ENCODE measurements at places on chromosomes 7 and 10.

- peak; percentile 59 for DNase-seq
Observed at GRCh38 chr10:34859170-34859569, 44.1 kb upstream of the PARD3 start.

GRCh38 chr7:102286237-102287110 lies at the start of gene SH2B2:
Gene SH2B2 (plus strand): TSS chr7:102286868. CDS start chr7:102300551, 13,683 bp downstream.
- DNase-seq: peak; percentile 58

- DNase-seq: peak; percentile 87
Observed at GRCh38 chr7:64997927-64998391, 7.1 kb upstream of the ZNF117 start.

- no peak for DNase-seq
Observed at GRCh38 chr10:1293636-1294435, 237.7 kb downstream of the WDR37 start.

GRCh38 chr10:43524434-43525247 lies 49.8 kb downstream of the ZNF239 start:
- no peak for DNase-seq

DNA sequence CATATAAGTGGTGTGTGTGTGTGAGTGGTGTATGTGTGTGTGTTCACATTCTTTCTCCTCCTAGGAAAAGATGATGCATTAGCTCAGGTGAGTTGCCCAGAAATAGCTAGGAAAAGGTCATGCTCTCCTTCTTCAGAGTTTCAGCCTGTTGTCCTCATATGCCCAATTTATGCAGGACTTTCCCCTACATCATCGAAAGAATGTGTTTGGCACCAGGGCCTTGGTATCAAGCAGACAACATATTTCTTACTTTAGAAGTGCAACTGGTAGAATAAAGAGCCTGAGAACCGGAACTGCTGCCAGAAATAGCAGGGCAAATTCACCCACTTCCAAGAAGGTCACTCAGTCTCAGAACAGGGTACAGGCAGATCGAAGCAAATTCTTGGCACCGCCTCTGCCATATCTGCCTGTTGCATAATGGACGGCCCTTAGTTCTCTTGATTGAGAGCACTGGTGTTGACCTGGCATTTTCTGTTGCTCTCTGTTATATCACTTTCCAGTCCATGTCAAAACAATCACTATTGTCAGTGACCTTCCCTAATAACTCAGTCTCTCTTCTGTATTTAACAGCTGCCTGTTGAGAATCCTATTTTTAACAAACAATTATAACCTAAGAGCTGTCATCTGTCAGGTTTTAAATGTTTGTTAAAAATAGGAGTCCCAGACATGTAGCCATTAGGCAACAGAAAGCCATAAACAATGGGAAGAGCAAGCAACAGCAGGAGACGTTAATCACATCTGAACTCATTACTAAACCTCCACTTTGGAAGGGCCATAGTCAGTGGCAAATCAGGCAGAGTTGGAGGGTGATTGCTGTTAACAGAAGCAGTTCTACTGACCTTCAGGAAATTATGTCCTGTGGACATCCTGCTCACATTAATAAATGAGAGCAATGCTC lies 20.7 kb downstream of the ADRB1 start:
- no peak for DNase-seq

GRCh38 chr10:28411648-28412047 lies 108.8 kb upstream of the MPP7 start:
- no peak for DNase-seq

DNA sequence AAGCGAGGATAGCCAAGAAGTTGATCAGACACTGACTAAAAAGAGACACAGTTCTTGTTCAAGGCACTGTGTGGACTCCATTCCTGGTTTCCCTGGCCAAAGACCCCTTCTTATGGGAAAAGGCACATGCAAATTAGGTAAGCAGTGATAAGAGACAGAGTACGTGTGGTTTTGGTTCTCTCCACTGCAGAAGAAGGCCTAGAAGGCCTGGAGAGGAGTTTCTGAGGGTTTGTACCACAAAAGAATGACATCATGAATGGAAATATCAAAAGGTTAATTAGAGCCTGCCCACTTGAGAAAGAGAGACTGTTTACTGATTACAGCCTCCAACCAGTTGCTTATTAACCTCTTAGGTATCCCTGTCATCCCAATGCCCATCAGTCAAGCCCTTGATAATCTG lies 137.5 kb downstream of the ZNF365 start:
- no peak for DNase-seq

GRCh38 chr10:91593834-91594233 lies 39.0 kb downstream of the PPP1R3C start:
- no peak for DNase-seq

GRCh38 chr7:117759950-117760640 lies 113.1 kb downstream of the CTTNBP2 start:
- DNase-seq: peak; percentile 16

GRCh38 chr10:74836877-74837276 lies 10.5 kb downstream of the KAT6B start:
- DNase-seq: no peak

- peak; percentile 61 for DNase-seq
Observed at GRCh38 chr10:21497177-21497807, 28.2 kb downstream of the SKIDA1 start.

DNA sequence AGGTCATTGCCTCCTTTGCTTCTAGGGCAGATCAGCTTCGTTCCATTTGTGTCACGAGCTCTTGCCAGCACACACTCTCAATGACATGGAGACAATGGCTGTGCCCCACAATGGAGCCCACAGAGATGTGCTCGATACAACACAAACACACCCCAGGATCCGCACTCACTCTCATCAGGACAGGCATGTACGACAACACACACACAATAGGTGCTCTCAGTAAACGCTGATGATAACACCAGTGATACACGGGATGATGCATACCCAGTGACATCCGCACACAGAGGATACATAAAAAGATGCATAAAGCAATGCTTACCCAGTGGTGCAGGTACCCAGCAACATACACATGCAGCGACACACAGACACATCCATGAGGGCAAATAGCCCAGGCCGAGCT lies 61.2 kb upstream of the LBX1 start:
- DNase-seq: no peak

DNA sequence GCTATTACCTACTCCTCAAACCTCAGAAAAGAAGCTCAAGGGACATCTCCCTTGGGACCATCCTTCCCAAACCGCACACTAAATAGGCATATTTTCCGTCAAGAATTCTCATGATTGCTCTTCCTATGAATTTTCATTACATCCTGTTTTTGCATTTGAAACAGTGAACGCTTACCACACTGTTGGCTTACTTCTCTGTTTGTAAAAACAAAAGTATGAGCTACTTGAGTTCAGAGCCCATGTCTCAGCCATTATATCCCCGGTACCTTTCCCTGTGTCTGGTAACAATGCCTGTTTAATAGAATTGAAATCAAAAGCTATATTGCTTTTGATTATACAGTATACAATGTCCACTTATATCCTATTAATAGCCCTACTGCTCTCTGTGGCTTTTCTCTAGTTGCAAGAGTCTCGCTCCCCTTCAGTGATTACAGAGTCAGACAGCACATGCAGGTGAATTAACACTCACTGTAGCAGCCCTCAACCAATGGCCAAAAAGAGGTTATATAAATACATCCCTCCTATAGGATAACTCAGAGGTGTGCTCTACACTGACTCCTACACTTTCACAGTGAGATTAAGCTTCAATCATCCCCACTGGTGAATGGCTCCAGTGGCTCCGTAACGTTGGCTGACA lies 264.4 kb downstream of the SORCS1 start:
- no peak for DNase-seq

GRCh38 chr10:11231285-11231684 lies 213.6 kb downstream of the CELF2 start:
- DNase-seq: no peak

- peak; percentile 79 for DNase-seq
Observed at GRCh38 chr10:76303682-76304316, 872.4 kb downstream of the LRMDA start.

GRCh38 chr10:124043310-124044142 lies 49.9 kb downstream of the CHST15 start:
- no peak for DNase-seq

DNA sequence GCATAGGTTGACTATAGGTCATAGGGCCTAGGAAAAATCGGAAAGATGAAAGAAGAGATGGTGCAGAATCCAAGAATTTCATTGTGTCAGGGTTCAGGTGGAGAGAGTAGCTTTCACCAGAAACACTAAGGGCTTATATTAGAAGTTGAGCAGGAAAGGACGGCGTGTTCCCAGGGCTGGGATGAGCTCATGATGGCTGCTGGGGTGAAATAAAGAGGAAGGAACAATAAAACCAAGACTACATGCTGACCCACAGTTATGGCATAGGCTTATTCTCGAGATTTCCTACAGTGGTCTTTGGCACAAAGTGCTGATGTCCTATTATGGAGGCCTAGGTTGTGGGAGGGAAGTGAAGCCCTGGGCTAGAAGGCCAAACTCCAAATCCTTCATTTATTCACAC lies 195.8 kb downstream of the PTEN start:
- DNase-seq: no peak

GRCh38 chr10:89120931-89121763 lies 86.0 kb downstream of the CH25H start:
- DNase-seq: no peak

DNA sequence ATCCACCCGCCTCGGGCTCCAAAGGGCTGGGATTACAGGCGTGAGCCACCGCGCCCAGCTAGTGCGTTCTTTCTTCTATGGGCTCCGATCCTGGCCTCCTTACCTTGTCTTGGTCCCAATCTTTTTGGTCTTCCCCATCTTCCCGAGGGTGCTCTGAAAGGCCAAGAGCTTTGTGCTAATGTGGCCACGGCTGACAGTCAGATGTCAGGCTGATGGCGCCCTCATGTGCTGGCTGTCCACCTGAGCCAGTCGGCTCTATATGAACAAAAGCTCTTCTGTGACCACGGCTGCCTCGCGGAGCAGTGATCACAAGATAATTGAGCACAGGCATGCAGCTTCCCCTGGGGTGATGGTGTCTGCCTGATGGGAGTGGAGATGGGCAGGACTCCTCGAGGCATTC lies 11.0 kb upstream of the AHCYL2 start:
- DNase-seq: peak; percentile 10

DNA sequence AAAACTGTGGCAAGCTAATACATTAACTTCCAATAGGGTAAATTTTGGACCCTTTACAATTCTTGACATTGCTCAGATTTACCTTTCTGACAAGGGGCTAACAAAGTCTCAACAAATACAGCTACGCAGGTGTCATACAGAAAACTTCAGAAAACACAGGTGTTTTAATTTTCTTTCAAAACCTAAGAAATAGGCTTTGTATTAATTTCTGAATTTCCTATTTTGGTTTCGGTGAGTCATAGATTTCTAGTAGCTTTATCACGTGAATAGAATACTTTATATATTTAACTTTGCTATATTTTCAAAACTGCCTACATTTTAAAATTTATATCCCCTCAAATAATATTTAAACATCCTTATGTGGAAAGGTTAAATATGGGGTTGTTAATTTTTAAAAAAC lies 215.3 kb downstream of the DGKB start:
- no peak for DNase-seq

DNA sequence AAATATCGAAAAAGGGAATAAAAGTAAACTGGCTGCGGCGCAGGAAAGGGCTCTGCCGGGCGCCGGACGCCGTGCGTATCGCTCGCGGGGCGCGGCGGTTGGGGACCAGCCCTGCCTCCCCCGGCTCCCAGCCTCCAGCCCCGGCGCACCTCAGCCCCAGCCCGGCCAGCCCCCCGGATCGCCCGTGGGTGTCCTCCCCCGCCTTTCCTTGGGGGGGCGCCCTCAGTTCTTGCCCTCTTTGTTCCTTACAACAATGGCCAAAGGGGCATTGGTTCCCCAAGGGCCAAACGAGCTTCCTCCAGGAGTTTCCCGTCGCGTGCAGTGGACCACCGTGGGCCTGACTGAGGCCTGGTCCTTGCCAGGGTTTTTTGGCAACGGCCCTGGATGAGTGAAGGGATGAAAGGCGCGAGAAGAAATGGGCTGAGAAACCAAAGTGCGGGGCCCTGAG lies 1.2 kb downstream of the MACROH2A2 start:
- no peak for DNase-seq

DNA sequence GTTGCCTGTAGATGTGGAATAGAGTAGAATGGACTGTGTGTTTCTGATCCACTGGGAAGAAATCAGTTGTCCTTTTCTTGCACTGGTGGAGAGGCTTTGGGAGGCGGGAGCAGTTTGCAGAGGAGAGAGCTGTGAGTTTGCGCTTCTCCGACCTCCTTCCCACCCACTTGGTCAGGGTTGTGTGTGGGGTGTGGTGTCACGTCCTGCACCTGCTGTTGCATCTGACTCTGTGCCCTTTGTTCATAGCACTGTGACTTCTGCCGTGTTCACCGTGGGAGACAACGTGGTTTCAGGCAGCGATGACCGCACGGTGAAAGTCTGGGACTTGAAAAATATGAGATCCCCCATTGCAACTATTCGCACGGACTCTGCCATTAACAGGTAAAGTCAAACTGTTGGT lies 67.8 kb downstream of the WDR37 start:
- no peak for DNase-seq

DNA sequence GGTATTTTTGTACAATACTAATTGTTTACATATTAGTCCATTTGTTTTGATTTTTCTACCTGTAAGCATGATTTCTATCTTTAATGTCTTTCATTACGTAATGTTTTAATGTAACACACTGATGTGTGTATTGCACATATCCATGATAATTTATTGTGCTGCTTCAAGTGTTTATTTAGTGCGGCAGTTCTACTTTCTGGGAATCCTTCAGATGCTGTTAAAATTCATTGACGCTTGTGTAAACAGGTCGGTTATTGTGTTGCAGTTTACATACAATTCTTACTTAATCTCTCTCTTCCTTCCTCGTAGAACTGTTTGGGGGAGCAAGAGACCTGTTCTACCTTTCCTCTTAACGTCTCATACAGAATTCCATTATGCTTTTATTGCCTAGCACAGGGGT lies 6.9 kb downstream of the TMEM60 start:
- no peak for DNase-seq

GRCh38 chr10:125538947-125539731 lies 143.8 kb downstream of the TEX36 start:
- no peak for DNase-seq

DNA sequence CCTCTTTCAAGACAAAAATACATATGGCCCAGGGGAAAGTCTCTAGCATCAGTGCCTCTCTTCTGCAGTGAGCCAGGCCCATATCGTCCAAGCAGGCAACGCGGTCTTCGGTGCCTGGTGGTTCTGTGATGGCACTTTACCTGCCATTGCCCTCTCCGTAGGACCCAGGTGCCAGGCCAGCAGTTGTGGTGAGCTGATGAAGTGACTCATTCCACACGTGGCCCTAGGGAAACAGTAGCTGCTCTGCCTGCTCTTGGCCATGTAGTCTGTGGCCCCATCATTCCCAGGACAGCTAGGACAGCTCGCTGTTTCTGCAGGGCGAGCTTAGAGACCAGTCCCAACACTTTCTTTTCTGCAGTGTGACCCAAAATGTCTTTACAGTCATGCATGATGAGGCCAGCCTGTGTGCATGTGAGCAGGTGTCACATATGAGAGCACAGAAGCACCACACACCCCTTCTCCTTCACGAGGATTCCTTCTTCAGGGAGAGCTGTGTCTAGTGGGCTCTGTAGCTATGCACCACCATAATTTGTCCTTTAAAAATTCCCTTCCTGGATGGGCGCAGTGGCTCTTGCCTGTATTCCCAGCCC lies 39.0 kb downstream of the SVIL start:
- DNase-seq: no peak

GRCh38 chr10:131146790-131147189 lies 164.7 kb downstream of the TCERG1L start:
- DNase-seq: no peak
